Amniotic stem cell (primary cell): ENCODE measurements at places on chromosomes 2 and 18.

GRCh38 chr2:120231564-120231973 is 8.4 kb upstream of the TMEM185B start:
- no peak for DNase-seq

DNA sequence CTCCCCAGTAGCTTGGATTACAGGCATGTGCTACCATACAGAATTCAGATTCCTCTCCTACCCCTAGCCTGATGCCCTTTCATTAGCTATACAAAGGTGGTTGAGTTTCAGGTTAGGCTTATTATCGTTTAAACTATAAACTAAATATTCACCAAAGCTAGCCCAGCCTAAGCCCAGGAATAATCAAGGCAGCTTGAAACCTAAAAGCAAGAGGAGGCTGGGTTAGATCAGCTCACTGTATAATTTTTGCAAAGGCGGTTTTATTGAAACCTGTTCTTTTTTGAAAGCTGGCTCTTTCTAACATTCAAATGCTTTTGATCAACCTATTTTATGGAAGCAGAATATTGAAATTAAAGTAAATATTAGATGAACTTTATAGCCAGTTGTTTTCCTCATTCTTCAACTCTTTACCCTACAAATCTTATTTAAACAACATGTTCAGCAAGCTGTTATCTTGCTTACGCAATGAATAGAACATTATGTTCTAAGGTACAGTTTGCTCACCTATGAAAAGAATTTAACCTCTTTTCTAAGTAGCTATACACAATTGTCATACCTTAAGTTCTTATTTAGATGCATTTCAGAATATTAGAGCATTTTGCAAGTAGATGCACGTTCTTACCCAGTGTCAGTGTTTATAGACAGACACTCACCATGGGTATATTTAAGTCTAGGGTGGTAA is 241.6 kb downstream of the NEDD4L start:
- no peak for DNase-seq

- no peak for DNase-seq
These were observed 78.8 kb upstream of the FZD5 start for GRCh38 chr2:207848545-207848928.

GRCh38 chr18:49020621-49021021 is 69.9 kb upstream of the SMAD7 start:
- DNase-seq, result no peak

DNA sequence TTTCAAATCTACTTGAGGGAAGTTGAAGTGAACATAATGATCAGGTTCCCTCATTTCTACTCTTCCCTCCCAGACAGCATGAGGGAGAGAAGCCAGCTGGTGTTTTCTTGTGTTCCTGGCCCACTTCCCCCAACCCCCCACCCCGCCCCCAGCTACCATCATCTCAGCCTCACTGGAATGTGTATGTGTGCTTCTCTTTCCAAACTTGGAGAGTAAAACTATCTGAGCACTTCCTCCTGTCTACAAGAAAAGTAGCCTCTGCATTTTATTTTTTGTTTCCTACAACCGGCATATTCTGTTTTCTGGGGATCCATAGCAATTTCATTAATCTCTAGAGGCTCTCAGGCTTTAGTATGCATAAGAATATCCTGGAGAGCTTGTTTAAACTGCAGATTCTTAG is 53.6 kb upstream of the GRHL1 start:
- no peak for DNase-seq

DNA sequence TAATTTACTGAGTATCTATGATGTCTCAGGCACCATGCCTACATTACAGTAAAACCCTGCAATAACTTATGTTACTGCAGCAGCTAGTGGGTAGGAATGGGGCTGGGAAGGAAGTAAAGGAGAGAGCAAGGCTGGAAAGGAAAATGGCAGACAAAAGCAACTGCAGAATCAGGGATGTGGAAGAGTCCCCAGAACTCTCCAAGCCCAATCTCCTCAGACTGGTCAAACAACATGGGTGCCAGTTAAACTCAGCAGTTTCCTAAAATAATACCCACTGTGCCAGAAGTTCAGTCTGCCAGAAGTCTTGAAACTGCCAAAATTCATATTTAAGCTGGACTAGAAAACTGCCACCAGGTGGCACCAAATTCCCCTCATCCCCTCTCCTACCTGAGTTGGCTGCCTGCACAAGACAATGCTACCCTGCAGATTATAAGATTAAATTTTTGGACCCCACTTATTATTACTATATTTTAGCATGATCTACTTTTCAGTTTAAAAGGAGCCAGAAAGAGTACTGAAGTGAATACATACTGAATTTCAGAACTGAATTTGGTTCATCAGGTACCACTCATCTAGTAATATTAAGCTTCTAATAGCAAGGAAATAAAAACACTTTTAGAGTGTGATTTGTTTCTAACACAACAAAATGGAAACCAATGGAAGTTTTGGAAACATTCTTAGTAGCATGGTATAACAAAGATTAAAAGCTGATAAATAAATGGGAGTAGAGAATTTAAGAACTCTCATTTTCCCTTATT is 86.8 kb upstream of the DNER start:
- DNase-seq, result no peak

GRCh38 chr2:38653715-38654527 is 12.0 kb upstream of the GALM start:
- no peak for DNase-seq

GRCh38 chr18:29004921-29005320 is 828.0 kb upstream of the CDH2 start:
- DNase-seq, result no peak

DNA sequence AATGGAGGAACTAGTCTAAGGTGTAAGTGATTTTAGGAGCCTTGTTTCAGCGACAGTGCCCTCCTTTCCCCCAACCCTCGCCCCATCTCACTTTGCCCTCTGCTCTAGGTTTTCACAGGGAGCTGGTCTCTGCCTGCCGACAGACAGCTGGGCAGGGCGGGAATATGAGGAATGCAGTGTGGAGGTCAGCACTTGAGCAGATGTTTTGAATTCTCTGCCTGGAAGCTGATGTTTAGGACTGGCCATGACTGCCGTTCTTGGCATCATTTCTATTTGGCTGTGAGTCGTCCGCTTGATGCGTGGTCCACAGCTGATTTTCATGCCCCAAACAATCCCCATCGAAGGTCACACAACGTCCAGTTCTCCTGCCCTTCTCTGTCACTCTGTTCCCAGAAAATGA is 55.1 kb upstream of the SIX3 start:
- DNase-seq, result no peak

DNA sequence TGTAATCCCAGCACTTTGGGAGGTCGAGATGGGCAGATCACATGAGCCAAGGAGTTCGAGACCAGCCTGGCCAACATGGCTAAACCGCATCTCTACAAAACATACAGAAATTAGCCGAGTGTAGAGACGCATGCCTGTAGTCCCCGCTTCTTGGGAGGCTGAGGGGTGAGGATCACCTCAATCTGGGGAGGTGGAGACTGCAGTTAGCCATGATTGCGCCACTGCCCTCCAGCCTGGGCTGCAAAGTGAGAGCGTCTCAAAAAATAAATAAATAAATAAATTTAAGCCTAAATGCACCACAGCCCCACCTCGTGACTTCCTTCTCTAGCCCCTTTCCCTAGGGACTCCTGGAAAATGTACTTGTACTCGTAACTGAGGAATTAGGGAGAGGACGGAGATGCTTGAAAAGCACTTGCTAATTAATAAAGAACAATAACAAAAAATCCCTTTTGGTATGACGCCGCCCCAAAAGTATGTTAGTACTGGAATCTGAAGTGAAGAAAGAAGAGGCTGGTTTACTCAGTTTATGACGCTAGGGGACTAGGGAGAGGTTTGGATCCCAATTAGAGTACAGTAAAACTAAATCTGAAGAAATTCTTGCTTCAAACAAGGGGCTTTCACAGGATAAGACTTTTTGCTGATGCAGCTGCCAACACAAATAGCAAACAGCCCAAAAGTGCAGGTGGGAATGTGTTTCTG is 887 bp upstream of the ZNF396 start:
- DNase-seq, result no peak

DNA sequence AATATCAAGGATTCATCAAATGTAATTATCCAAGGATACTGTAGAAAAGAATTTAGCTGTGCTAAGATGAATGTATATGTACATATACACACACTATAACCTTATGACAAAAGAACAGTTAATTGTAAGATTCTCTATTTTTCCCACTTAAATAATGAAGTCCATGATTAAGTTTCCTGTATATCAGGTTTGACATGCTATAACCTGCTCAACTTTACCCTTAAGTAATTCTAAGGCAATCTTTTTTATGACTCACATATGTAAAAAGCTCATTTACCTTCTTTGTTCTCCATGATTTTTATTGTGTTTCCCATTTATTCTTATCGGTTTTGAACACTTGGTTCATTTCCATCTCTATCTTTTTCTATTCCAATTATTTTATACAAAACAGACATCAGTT is 1213.1 kb upstream of the SLC39A10 start:
- DNase-seq, result no peak

DNA sequence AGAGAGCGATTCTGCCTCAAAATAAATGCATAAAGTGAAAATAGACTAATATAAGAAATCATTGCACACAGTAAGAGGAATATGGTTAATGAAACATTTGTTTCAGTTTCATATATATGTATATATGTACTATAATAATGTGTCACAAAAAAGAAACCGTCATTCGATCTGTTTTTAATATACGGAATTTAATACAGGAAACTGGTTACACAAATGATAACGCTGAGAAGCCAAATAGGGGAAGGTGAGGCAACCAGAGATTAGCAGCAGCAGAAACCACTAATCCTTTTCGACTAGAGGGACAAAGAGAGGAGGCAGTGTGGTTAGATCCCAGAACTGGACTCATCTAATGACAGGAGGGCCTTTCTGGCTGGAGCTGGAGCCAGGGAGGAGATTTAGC is 64.2 kb upstream of the GREB1L start:
- DNase-seq, result no peak

GRCh38 chr2:231190531-231191197 is 7.8 kb upstream of the ARMC9 start:
- DNase-seq, result no peak

DNA sequence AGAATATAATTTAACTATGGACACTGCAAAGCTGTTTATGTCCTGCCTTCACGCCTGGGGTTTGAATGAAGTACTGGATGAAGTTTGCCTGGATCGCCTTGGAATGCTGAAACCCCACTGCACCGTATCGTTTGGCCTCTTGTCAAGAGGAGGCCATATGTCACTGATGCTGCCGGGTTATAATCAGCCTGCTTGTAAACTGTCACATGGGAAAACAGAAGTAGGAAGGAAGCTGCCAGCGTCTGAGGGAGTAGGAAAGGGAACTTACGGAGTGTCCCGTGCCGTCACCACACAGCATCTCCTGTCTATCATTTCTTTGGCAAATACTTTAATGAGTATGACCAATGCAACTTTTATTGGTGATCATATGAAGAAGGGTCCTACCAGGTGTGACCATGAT is 105.8 kb downstream of the WDR7 start:
- no peak for DNase-seq

GRCh38 chr2:121595012-121595891 is 54.0 kb downstream of the CLASP1 start:
- DNase-seq, result no peak

DNA sequence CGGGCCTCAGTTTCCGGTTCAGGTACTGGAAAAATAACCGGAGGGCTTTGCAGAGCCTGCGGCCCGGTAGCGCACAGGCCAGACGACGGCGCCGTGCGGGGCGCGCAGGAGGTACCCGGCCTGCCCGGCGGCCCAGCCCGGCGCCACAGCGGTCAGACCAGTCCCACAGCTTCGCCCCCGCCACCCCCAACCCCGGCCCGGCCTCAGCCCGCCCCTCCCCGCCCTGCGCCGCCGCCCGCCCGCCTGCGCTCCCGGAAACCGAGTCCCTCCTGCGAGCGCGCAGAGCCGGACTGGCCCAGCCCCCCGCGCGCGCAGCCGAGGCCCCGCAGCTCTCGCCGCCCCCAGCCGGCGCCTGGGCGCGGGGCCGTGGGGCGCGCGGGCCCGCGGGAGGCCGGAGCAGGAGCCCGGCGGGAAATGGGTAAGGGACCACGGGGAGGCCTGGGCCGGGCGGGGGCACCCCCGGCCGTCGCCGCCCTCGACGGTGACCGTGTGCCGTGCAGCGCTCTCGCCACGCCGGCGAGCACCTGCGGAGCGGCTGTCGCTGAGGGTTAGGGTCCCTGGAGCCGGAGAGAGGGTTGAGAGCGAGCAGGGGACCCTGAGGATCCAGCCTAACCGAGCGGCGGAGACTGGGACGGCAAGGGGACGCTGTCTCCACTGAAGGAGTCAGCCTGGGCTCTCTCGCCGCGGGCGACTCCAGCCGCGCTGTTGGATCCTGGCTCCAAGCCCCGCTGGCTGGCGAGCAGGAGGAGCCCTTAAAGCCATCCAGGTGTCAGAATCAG is 16.5 kb upstream of the PSD4 start:
- no peak for DNase-seq

- no peak for DNase-seq
These were observed 61.3 kb downstream of the PKP4 start for GRCh38 chr2:158518084-158518483.

DNA sequence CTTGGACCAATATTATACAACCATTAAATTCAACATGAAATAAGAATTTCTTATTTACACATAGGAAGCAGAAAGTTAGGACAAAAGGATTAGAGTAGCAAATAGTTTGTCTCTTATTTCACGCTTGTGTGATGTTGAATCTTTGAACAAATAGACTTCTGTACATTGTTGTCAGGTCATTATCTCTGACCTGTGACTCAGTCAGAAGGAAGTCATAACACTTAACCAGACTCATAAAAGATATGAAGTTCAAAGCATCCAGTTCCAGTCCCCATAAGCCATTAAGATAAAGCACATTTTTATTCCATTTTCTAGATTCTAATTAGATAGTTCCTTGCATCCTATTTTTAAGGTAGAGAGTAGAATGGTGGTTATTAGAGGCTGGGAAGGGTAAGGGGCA is 130.8 kb downstream of the UPP2 start:
- no peak for DNase-seq

- DNase-seq, result no peak
These were observed 25.1 kb downstream of the ARMC9 start for GRCh38 chr2:231223458-231223976.

GRCh38 chr2:226304308-226304707 is 495.3 kb downstream of the IRS1 start:
- no peak for DNase-seq

DNA sequence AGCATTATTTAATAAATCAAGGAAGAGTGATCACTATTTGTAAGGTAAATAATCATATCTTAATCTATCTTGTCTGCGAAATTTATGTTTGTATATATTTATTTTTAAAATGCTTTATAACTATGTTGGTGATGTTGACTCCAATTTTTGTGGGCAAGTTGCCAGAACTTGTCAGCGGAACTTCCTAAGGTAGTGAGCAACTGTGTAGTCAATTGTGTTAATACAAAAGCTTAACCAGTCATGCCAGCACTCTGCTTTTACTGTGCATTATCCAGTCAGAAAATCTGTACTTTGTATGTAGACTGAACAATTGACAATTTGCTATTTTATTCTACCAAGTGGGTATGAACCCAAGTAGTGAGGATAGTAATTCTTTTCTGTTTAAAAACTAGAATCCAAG is 61.9 kb upstream of the RND3 start:
- DNase-seq, result no peak
